ENCODE measurements at places on chromosomes 3 and 15.

GRCh38 chr3:86771741-86772512 lies 219.0 kb downstream of the VGLL3 start:
- no peak for DNase-seq

- DNase-seq, result no peak
Measured at GRCh38 chr3:27903446-27903845, 181.3 kb upstream of the EOMES start.

GRCh38 chr3:124275412-124275811 lies 283.5 kb upstream of the ROPN1 start:
- DNase-seq, result no peak

- DNase-seq, result no peak
Measured at GRCh38 chr3:29181872-29182271, 99.0 kb upstream of the RBMS3 start.

DNA sequence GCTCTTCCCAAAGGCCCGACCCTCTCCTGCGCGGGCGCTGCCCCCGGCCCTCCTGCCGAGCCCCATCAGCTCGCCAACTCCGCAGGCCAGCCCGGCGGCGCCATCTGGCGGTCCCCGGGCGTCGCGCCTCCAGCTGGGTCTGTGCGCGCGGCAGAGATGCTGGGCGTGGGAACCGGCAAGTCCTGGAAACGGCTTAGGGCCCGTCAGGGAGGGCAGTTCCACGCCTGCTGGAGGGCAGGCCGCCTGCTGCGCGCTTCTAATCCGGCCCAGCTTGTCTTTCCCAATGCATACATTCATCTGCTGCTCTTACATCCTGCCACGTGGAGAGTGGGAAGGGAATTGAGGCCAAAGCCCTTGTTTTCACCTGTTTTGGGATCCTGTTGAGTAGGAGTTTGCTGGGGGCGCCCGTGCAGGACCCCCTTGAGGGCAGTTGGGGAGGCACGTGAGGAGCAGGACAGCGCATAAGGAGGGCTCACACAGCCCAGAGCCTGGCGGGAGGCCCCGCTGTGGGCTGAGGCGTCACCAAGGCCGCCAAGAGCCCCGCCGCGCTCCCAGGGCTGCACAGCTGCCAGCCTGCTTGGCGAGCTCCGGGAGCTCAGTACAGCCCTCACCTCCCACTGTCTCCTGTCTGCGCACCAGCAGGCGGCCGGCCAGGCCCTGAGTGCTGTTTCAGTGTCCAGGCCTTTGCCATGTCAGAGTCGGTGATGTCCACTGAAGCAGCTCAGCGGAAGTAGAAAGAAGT lies 165.6 kb downstream of the NSMCE3 start:
- no peak for DNase-seq

- no peak for DNase-seq
Measured at GRCh38 chr15:56034514-56034913, 41.1 kb upstream of the NEDD4 start.

DNA sequence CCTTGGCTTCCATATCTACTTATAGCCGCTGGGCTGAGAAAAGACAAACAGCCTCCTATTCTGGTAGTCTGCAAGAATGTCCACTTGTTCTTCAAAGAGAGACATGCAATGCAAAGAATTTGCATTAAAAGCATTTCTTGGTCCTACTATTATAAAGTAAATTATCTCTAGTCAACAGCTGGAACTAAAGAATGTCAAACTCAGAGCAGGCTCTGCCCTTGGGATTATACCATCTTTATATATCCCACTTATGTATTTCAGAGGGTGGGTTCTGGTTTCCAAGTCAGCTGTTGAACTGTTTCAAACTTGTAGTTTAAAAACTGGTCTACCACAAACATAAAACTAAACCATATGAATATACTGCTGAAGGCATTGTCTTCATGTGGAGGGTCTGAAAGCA lies 7.0 kb upstream of the ACTC1 start:
- no peak for DNase-seq

DNA sequence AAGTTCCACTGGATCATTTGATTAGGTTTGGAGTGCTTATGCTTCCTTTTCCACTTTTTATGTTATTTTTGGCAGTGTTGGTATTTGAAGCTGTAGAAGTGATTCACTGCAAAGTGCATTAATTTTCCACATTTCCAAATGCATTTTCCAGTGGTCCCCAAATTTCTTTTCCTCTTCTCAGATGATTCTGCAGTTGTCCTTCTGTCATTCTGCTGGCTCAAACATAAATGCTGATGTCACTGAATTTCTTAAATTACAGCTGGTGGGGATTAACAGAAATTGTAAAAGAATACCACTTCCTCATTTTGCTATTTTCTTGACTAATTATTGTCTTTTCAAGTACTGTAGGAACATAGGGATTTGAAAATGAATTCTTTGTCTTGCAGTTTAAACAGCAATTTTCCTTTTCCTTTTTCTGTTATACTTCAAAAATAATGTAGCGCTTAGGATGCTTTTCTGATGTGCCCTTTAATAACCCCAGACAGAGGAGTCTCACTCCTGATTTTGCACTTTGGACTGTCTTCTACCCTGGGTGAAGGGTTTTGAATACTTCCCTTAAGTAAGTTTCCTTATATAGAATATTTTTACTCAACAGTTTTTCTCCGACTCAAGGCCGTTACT lies 25.0 kb downstream of the MITF start:
- DNase-seq, result no peak

GRCh38 chr3:150235799-150236198 lies 172.3 kb upstream of the TSC22D2 start:
- DNase-seq, result no peak

GRCh38 chr3:128788268-128788869 lies 62.4 kb downstream of the RAB7A start:
- no peak for DNase-seq

- DNase-seq, result no peak
Measured at GRCh38 chr3:123271466-123272159, 69.9 kb downstream of the SEC22A start.

DNA sequence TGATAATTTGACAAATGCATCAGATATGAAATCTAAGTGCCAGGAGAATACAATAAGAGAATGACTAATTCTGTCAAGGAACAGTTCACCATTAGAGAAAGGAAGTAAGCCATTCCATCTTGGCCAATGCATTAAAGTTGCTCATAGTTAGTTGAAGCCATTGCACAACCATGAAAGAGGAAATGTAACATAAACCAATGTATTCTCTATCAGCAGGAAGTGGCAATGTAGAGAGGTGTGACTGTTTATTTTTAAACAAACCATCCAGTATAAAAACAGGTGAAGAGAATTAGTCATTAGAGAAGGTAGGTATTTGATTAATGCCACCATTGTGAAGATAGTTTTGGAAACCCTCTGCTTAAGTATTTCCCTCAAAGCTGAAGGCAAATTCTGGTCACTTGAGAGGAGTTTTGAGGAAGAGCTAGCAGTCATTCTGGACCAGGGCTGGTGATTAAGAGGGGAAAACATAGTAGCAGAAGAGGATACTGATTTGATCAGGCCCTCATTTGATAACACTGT lies 10.7 kb upstream of the ANXA2 start:
- no peak for DNase-seq

- DNase-seq, result no peak
Measured at GRCh38 chr3:122010506-122010905, 11.5 kb downstream of the ILDR1 start.

DNA sequence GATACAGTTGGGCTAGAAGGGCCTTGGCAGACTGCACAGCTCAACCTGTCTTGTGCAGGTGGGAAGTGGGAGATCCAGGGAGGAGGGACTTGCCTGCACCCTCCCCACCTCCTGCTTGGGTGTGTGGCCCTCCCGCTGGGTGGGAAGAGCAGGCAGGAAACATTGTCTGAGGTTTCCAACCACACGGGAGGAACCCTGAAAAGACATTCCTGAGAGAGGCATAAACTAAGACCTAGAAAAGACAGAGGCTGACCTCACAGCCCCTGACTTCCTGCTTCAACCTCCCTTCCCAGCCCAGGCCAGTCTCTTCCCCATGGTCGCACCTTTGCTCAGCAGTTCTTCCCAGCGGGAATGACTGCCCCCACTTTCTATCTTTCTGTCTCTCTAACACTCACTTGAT lies 46.3 kb upstream of the INSYN1 start:
- DNase-seq, result no peak

GRCh38 chr3:192237992-192238608 lies 489.2 kb downstream of the FGF12 start:
- no peak for DNase-seq

- no peak for DNase-seq
Measured at GRCh38 chr3:185729337-185730055, 95.3 kb downstream of the IGF2BP2 start.

DNA sequence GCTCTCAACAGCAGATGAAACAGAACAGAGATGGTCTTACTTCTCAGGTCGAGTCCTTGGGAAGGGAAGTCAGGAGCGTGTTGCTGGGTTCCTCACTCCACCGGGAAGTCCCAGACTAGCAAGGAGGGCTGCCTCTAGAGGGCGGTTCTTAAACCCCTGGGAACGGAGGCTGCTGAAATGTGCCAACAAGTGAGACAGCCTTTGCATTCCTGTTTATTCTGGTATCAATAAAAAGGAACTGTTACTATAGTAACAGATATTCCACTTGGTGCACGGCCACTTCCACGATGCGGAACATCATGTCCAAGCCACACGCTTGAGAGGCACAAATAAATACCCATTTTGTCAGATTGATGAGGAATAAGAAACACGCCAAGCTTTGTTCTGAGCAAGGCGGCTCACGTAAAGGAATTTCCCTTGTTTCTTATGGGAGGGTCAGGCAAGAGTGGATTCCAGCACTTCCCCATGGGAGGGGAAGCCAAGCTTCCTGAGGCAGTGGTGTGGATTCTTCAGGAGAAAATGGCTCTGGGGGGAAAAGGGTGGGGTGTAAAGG lies at the start of gene FAM107A:
TSS of gene FAM107A (minus strand) at position 123 of the 553 bp plus-strand sequence. CDS start 7,531 bp downstream, outside the sequence.
- DNase-seq, result no peak

DNA sequence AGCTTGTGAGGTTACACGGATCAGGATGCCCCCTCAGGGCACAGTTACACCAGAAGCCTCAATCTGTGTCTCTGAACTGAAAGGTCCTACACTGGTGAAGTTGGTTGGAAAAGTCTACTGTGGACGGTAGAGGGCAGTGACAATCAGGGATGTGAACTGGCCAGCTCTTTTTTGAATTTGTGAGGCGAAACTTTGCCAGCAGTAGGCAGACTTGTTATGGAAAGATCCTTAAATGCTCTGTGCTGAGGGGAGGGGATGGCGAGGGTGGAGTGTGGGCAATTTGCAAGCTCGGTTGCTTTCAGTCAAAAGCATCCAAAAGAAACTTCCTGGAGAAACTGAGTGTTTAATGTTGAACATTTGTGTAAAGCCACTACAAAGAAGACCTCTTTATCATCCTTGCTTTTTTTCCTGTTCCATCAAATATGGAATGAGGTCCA lies 127.4 kb upstream of the ABHD17C start:
- no peak for DNase-seq

DNA sequence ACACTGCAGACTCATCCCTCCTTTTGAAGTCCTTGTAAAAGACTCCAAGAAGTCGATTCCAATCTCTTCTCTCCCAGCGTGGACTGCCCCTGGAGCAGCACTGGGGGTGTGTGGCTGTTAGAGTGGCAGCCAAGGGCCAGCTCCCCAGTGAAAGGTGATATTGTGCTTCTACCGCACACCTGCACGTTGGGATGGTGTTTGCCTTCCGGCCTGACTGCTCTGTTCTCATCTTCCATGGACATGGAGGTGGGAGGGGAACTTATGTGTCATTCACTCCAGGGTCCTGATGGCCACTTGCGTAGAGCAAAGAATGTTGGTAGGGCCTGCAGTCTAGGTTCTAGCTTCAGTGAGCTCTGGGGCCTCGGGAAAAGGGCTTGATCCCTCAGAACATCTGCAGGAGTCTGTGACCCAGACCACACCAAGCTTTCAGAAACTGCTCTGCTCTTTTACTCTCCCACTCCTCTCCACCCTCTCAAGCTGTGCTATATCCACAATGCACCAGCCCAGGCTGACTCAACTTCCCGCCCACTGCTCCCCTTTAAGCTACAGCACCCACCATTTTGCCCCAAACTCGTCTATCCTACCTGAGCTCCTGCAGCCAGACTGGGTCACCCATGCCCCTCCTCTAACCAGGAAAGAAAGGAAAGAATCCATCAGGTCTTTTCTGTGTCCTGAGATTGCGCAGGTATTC lies 31.3 kb downstream of the LIPC start:
- no peak for DNase-seq

GRCh38 chr3:145981056-145981455 lies 179.9 kb downstream of the PLOD2 start:
- no peak for DNase-seq

- DNase-seq, result no peak
Measured at GRCh38 chr3:197519801-197520211, 36.0 kb downstream of the BDH1 start.

GRCh38 chr3:113018536-113019181 lies 27.9 kb downstream of the GTPBP8 start:
- no peak for DNase-seq

GRCh38 chr3:107124885-107125284 lies 252.4 kb upstream of the CCDC54 start:
- DNase-seq, result no peak

GRCh38 chr3:148233403-148233802 lies 464.3 kb upstream of the AGTR1 start:
- no peak for DNase-seq

DNA sequence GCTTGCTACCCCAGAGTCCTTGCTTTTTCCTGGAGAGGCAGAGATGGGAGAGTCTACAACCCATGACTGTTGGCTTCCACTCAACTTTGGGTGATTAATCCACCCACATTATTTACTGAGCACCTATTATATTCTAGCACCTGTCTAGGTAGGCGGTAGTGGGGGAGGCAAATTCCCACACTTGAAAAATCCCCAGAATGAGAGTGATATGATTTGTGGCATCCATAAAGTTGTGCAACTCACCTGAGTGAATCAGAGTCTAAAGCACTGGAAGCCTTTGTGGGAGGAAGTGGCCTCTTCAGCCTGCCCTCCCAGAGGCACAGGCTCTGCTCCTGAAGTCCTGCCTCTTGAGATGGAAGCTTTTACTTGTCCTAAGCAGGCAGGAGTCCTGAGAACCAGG lies 40.4 kb upstream of the CTNNB1 start:
- no peak for DNase-seq

DNA sequence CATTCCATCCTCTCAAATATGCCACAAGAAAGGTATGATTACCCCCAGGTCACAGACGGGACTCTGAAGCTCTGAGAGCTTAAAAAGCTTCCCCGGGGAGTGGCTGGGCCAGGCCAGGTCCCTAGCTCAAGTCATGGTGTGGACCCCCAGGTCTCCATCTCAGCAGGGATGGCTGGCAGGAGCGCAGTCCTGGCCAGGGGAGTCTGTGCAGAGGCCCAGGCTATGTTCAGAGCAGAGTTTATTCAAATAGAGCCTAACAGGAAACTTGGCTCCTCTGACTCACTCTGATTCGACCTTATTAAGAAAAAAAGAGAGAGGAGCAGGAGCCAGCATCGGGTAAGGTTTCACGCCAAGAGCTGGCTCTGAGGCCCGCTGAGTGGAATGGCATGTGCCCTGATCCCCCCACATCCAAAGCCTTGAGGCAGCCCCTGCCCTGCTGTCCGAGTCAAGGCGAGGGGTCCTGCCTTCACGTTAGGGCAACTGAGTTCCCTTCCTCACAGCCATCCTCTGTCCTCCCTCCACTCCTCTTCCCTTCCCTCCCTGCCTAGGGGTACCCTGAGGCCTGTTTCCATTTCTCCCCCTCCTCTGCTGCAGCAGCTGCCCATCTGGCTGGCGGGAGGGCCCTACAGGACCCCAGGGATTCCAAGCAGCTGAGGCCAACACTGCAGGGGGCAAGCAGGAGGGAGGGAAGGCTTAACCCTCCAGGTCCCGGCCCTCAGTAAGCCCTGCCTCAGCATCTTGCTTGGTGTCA lies 1.9 kb upstream of the LOXL1 start:
- no peak for DNase-seq
